Stomach (tissue), 19 donors: ENCODE measurements at places on chromosomes 6 and 20. TPM values are rescaled to one million over a fixed set of nuclear protein-coding genes. Genes with fewer than 3 reads are reported as not detected.
A peak's percentile ranks its signal among the peaks of the same experiment; 100 is the strongest.

GLP1R gene
- total RNA-seq, result not detected

PPIL6 gene
- not detected for total RNA-seq

DDR1 gene
- 109 TPM for total RNA-seq

CLPSL1 gene
- total RNA-seq, result not detected

BPIFA3 gene
- not detected for total RNA-seq

DXO gene
- total RNA-seq, result 65.8 TPM

AK9 gene
- total RNA-seq, result 20.3 TPM

SLC17A1 gene
- total RNA-seq, result not detected

CDSN gene
- total RNA-seq, result not detected

- H3K4me1 ChIP-seq, result no peaks in the 10 kb centered on the region
- H3K27ac ChIP-seq, result no peak overlapping the region
- no peak overlapping the region for H3K4me3 ChIP-seq
- H3K36me3 ChIP-seq, result no peaks in the 10 kb centered on the region
These were observed 189.0 kb upstream of the CDYL start for GRCh38 chr6:4587171-4587570.

DNA sequence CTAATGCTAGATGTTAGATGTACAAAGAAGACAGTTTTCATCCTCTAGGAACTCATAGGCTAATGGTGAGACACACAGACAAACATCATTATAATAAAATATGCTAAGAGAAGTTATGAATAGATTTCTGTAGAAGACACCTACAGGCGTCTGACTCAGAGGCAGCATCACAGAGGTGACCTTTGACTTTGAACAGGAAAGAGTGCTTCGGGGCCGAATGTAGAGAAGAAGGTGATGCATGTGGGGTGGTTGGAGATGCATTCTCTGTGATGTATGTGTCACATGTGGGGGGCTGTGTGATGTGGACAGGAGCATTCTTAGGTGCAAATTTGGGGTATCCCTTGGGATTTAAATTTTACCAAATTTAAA lies 6.8 kb downstream of the GUCA1A start:
- H3K27ac ChIP-seq, result no peak overlapping the region
- peaks cover 6% of the 10 kb centered on the region for H3K4me1 ChIP-seq
- DNase-seq, result no peak
- H3K36me3 ChIP-seq, result no peaks in the 10 kb centered on the region
- H3K4me3 ChIP-seq, result no peak overlapping the region
- peaks cover 22% of the 10 kb centered on the region for H3K27me3 ChIP-seq

- no peaks in the 10 kb centered on the region for H3K27me3 ChIP-seq
- no peaks in the 10 kb centered on the region for H3K36me3 ChIP-seq
- no peak overlapping the region for H3K27ac ChIP-seq
- no peak for DNase-seq
- H3K4me3 ChIP-seq, result no peak overlapping the region
- H3K4me1 ChIP-seq, result no peaks in the 10 kb centered on the region
These were observed 52.0 kb downstream of the CD164 start for GRCh38 chr6:109330263-109330662.

GRCh38 chr6:15369838-15370237 lies 124.0 kb downstream of the JARID2 start:
- peaks cover 61% of the 10 kb centered on the region for H3K4me1 ChIP-seq
- no peaks in the 10 kb centered on the region for H3K36me3 ChIP-seq
- H3K4me3 ChIP-seq, result no peak overlapping the region
- no peak overlapping the region for H3K27ac ChIP-seq
- no peaks in the 10 kb centered on the region for H3K27me3 ChIP-seq

DNA sequence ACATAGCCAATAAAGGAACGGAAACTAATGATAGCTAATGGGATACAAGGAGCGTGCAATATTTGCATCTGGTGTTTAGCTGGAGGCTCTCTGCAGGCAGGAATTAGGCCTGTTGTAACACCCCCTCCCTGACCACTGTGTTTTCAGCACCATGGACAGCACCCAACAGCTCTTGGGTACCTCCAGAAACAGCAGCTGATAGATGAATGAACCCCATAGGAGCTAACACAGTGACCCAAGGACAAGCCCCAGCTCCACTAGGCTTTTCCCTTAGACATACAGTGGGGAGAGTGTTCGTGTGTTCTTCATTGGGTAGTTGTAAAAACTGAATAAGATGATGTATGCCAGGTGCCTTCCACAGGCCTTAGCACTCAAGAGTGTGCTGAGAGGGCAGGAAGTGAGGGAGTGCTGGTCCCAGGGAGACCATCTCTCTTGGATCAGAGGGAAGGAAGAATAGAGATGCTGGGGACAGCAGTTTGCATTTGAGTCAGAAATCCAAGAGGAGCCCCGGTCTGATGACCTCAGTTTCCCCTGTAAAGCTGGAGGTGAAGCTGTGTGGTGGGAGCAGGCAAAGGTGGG lies 161.3 kb downstream of the PHACTR3 start:
- H3K4me3 ChIP-seq, result no peak overlapping the region
- no peaks in the 10 kb centered on the region for H3K27me3 ChIP-seq
- DNase-seq, result no peak
- no peaks in the 10 kb centered on the region for H3K36me3 ChIP-seq

GRCh38 chr20:24790746-24791283 lies 158.3 kb upstream of the CST7 start:
- H3K36me3 ChIP-seq, result no peaks in the 10 kb centered on the region
- H3K4me1 ChIP-seq, result no peaks in the 10 kb centered on the region
- H3K27me3 ChIP-seq, result peaks cover 19% of the 10 kb centered on the region
- no peak overlapping the region for H3K4me3 ChIP-seq
- H3K27ac ChIP-seq, result no peak overlapping the region

DNA sequence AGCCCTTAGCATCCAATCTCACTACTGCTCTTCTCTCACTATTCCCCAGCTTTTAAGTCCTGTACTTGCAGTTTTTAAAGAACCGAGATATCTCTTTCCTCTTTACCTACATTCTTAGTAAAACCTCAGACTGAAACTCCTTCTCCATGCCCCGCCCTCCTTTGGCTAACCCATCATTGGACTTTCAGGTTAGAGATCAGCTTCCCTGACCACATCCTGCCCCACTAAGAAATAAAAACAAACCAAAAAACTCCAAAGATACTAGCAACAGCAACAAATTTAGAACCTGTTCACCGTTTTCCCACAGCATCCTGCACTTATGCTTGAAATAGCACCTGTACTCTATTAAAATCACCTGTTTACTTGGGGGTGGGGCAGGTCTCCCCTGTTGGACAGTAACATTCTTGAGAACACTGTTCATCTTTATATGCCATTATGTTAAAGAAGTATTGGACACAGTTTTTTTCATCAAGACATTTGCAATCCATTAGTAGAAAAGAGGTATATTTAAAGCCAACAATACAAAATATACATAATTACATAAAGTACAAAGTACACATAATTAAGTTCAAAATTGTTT lies 16.3 kb upstream of the SMAP1 start:
- DNase-seq, result peak; percentile 14
- no peaks in the 10 kb centered on the region for H3K36me3 ChIP-seq
- H3K27ac ChIP-seq, result no peak overlapping the region
- H3K4me1 ChIP-seq, result no peaks in the 10 kb centered on the region
- no peaks in the 10 kb centered on the region for H3K27me3 ChIP-seq
- H3K4me3 ChIP-seq, result no peak overlapping the region

GRCh38 chr20:57435105-57435497 lies 43.9 kb downstream of the RBM38 start:
- H3K27ac ChIP-seq, result peak overlapping the region; percentile 39
- no peaks in the 10 kb centered on the region for H3K27me3 ChIP-seq
- H3K4me3 ChIP-seq, result no peak overlapping the region
- peaks cover 69% of the 10 kb centered on the region for H3K4me1 ChIP-seq
- H3K36me3 ChIP-seq, result no peaks in the 10 kb centered on the region

GRCh38 chr6:154352898-154353585 lies 3.6 kb downstream of the IPCEF1 start:
- no peaks in the 10 kb centered on the region for H3K27me3 ChIP-seq
- H3K4me1 ChIP-seq, result peaks cover 18% of the 10 kb centered on the region
- no peaks in the 10 kb centered on the region for H3K36me3 ChIP-seq
- no peak for DNase-seq
- H3K4me3 ChIP-seq, result no peak overlapping the region

DNA sequence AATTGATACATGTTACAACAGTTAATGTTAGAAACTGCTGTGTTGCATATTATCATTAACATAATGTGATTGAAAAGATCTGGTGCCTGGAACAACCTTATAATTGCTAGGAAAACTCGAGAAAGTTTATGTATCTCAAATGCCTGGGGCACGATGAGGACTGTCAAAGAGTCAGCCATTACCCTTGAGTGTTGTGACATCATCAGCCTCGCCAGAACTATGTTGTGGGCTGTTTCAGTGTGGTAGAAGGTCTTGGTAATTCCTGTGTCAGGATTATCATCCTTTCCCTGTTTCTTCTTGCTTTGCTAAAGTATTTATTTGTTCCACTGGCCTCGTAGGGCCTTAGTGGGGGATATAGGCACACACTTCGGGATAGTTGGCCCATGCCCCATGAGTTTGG lies 185.1 kb downstream of the DTNBP1 start:
- H3K4me1 ChIP-seq, result no peaks in the 10 kb centered on the region
- no peak for DNase-seq
- peaks cover 8% of the 10 kb centered on the region for H3K36me3 ChIP-seq
- no peaks in the 10 kb centered on the region for H3K27me3 ChIP-seq
- peak overlapping the region; percentile 68 for H3K27ac ChIP-seq

DNA sequence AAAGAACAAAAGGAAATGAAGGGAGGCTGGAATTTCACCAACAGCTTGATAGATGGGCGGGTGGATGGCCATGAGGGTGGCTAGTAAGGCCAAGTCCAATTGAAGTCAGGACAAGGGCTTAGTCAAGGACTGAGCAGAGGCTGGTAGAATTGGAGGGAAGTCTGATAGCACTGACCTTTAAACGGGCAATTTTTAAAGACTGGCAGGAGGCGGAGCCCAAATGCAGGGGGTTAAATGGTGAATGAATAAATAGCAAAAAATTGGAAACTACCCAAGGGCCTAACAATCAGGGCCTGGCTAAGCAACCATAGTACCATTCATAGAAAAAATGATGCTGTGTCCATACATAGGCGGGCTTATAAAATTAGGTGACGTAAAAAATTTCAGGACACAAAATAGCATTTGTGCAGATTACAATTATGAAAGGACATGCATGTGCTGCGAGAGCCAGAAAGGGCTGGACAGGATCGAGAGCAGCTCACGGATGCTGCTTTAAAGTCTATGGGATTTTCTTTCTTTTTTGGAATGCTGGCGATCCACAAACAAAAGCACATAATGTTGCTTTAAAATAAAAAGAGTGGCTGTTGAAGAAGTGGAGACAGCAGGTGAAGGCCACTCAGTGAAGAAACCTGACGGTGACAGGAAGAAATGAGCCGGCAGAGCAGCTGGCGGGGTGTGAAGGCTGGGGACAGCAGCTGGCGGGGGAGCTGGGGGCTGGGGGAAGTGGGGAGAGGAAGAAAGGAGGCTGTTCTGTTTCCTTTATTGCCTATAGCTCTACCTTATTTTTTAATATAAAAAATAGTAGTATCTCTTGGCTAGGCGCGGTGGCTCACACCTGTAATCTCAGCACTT lies 42.8 kb upstream of the TAF8 start:
- DNase-seq, result peak; percentile 59
- no peaks in the 10 kb centered on the region for H3K27me3 ChIP-seq
- H3K4me3 ChIP-seq, result no peak overlapping the region
- no peaks in the 10 kb centered on the region for H3K36me3 ChIP-seq
- H3K27ac ChIP-seq, result no peak overlapping the region

- H3K36me3 ChIP-seq, result no peaks in the 10 kb centered on the region
- DNase-seq, result peak; percentile 49
- peak overlapping the region; percentile 99 for H3K27ac ChIP-seq
- peak overlapping the region; percentile 92 for H3K4me3 ChIP-seq
These were observed 637 bp upstream of the HIVEP2 start for GRCh38 chr6:142945446-142946180.

GRCh38 chr6:117547688-117548621 lies 54.4 kb downstream of the GOPC start:
- peak; percentile 32 for DNase-seq
- no peaks in the 10 kb centered on the region for H3K27me3 ChIP-seq
- no peaks in the 10 kb centered on the region for H3K4me1 ChIP-seq
- peak overlapping the region; percentile 41 for H3K4me3 ChIP-seq
- peak overlapping the region; percentile 50 for H3K27ac ChIP-seq

DNA sequence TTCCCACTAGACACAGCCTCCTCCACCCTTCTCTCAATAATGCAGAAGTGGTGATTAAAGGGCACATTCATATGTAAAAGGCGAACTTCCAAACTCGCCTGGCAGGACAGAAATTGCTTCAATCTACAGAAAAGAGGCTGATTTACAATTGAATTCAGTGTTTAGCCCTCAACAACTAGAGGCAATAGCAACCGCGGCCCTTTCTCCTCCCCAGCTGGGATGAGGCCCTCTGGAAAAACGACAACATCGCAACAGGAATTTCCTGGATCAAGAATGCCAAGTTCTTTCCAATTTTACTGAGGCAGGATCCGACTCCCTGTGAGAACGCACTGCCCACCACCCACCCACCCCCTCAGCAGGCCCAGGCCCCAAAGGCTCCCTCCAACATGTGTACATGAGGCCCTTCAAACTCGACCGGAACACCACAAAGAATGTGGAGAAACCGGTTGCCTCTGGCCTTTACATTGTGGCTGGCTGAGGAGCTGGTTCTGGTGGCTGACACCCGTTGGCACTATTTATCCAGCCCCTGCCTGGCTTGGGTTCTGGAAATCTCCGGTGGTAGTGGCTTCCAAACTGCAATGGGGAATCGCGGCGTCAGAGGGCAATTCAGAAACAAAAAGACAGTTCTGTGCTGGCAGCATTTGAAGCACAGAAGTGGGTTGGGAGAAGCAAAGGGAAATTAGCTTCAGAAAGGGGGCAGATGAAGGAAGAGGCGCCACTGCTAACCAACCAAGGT lies 36.8 kb downstream of the ZMYND8 start:
- H3K27ac ChIP-seq, result peak overlapping the region; percentile 99
- peaks cover 91% of the 10 kb centered on the region for H3K4me1 ChIP-seq
- H3K36me3 ChIP-seq, result no peaks in the 10 kb centered on the region
- no peaks in the 10 kb centered on the region for H3K27me3 ChIP-seq
- peak overlapping the region; percentile 12 for H3K4me3 ChIP-seq
- peak; percentile 96 for DNase-seq

DNA sequence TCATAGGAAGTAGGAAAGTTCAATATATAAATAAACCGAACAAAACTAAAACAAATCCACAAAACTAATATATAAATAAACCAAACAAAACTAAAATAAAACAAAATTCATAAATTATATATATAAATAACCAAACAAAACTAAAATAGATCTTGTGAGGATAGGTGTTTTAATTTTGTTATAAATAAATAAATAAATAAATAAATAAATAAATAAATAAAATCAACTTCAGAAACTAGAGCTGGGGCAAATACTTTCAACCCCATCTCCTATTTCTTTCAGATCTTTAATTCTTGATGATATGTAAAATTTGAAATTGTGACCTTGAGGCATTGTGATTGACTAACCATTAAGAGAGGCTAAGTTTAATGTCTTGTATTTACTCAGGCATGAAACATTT lies 416.1 kb downstream of the SAMD5 start:
- H3K27ac ChIP-seq, result no peak overlapping the region
- no peaks in the 10 kb centered on the region for H3K4me1 ChIP-seq
- DNase-seq, result no peak
- H3K4me3 ChIP-seq, result no peak overlapping the region
- no peaks in the 10 kb centered on the region for H3K27me3 ChIP-seq

GRCh38 chr6:150466196-150466595 lies 97.4 kb downstream of the IYD start:
- H3K36me3 ChIP-seq, result no peaks in the 10 kb centered on the region
- no peak for DNase-seq
- H3K27ac ChIP-seq, result no peak overlapping the region
- no peak overlapping the region for H3K4me3 ChIP-seq

- H3K36me3 ChIP-seq, result no peaks in the 10 kb centered on the region
- H3K27me3 ChIP-seq, result no peaks in the 10 kb centered on the region
- no peak for DNase-seq
- H3K27ac ChIP-seq, result no peak overlapping the region
- no peaks in the 10 kb centered on the region for H3K4me1 ChIP-seq
- no peak overlapping the region for H3K4me3 ChIP-seq
These were observed 136.4 kb upstream of the JARID2 start for GRCh38 chr6:15109338-15110090.
